ENCODE measurements at places on chromosomes 2 and 18.

- no peak for DNase-seq
Measured at GRCh38 chr2:102193074-102193473, 6.3 kb downstream of the IL1RL2 start.

DNA sequence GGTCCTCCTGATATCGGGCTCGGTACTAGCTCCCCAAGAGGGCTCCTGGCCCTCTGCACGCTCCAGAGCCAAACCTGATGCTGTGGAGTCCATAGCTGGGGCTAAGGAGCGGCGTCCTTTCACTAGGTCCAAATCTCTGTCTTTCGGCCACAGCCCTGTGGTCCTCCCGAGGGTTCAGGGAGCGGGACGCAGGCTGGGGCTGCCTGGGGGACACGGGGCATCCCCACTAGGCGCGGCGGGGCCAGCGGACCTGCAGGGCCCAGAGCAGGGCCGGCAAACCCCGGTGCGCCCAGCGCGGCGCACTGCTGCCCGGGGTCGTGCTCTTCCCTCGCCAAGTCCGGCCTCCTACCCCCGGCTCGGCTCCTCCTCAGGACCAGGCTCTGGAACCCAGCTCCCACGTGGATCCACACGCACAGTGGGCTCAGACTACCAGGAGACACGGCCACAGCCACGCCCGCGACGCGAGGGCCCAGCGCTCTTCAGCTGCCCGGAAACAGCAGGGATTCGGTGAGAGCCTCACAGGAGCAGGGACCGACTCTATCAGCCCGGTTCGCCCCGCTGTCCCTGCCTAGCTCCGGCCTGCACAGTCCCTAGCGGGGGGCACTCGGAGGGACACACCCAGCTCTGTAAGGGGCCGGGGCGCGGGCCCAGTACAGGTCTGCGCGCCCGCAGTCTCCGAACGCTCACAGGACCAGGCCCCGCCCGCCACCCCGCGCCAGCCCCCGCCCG is 593 bp downstream of the ZNF514 start:
- peak; percentile 52 for DNase-seq

DNA sequence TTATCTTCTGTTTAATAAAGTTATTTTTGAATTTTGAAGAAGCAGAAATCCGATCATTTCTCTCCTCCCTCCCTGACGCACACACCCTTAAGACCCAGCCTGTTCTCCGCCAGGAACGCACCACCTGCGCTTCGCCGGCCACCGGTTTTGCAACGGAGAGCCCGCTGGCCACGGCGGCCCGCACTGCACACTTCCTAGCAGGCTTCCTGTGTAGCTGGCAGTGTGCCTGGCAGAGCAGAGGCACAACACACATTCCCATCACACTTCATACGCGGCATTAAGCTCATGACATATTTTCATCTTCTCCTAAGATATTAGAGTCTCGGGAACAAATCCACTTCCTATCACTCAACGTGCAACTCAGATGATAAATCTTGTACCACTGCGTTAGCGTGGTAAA is 148.0 kb downstream of the HDAC4 start:
- peak; percentile 46 for DNase-seq

DNA sequence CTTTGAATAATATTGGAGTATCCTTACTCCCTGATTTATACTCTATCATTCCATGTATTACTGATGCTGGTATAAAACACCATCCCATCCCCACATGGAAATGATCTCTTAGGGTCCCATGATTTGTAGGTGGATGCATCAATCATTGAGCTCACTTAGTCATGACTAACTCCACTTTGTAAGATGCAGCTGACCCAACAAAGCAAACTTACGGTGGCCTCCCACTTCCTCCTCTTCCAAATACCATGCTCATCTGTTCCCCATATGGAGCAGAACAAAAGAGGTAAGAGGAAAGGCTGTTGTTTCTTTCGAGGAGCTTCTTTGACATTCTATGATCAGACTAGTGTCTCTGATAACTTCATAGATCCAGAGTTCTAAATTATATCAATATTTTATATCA is 640.2 kb upstream of the SLC39A10 start:
- DNase-seq: no peak

DNA sequence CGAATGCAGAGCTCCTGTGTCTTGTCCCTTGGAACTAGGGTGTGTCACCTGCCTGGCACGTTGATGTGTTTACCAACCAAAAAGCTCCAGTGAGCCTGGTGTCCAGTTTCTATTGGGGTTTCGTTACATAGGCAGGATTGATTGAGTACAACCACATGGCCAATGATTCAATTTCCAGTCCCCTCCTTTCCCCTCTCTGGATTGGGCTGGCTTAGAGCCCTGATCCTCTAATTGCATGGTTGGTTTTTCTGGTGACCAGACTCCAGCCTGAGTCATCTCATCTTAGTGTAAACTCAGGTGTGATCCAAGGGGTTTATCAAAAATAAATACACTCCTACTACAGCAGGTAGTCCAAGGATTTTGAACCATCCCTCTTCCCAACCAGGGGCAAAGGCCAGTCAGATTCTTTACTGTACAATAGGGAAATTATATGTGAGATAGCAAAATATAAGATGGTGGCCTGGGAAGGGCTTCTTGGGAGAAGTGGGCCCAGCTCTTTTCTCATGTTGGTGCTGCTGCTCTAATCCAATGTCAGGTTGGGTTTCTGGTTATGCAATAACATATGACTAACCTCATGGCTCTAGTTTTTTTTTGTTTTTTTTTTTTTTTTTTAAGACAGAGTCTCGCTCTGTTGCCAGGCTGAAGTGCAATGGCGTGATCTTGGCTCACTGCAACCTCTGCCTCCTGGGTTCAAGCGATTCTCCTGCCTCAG is 64.7 kb upstream of the MGAT5 start:
- DNase-seq: no peak

DNA sequence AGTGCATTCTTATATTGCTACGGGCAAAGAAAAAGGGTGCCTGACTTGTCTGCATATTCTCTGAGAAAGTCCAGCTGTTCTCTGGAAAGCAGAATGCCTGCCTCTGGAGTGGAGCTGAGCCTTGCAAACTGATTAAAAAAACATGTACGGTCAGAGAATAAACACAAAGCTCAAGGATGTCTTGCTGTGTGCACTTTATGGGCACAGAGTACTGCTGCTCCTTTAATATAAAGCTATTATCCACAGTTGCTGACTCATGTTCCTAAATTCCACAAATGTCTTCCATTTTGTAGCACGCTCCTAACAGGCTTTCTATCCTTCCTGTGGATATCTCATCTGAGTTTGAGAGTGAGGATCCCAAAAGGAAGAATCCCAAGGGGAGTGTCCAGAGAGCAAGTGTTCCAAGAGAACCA is 229.0 kb downstream of the MREG start:
- no peak for DNase-seq

- DNase-seq: peak; percentile 23
Measured at GRCh38 chr2:25960920-25961319, 21.4 kb downstream of the KIF3C start.
